ENCODE measurements at places on chromosomes 12 and 14. TPM values are rescaled to one million over a fixed set of nuclear protein-coding genes. Genes with fewer than 3 reads are reported as not detected.

- DNase-seq, result no peak
Observed at GRCh38 chr12:118249547-118249946, 113.6 kb downstream of the PEBP1 start.

DNA sequence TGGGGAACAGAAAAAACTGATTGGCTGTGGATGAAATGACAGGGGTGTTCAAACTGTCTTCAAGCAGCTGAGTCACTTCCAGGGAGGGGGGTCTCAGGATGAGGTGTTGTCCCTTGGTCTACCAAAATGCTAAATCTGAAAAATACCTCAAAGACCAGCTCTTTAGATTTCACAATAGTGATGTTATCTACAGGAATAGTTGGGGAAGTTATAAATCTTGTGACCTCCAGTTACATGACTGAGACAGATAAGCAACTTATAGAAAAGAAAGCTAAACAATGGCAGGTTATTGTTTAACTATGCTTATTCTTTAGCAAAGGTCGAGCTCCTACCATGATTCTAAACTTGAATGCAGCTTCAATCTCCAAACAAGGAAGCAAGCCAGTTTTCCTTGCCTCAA lies 125.4 kb downstream of the SYT10 start:
- no peak for DNase-seq

Gene KRT80
- not detected for total RNA-seq

GRCh38 chr14:100677152-100677551 lies 49.5 kb upstream of the DLK1 start:
- no peak for DNase-seq

GRCh38 chr14:92570674-92571262 lies 57.2 kb downstream of the RIN3 start:
- no peak for DNase-seq
